ENCODE measurements at places on chromosomes 5 and 9.

GRCh38 chr9:27125030-27125429 is 16.0 kb downstream of the TEK start:
- no peak for ATAC-seq

DNA sequence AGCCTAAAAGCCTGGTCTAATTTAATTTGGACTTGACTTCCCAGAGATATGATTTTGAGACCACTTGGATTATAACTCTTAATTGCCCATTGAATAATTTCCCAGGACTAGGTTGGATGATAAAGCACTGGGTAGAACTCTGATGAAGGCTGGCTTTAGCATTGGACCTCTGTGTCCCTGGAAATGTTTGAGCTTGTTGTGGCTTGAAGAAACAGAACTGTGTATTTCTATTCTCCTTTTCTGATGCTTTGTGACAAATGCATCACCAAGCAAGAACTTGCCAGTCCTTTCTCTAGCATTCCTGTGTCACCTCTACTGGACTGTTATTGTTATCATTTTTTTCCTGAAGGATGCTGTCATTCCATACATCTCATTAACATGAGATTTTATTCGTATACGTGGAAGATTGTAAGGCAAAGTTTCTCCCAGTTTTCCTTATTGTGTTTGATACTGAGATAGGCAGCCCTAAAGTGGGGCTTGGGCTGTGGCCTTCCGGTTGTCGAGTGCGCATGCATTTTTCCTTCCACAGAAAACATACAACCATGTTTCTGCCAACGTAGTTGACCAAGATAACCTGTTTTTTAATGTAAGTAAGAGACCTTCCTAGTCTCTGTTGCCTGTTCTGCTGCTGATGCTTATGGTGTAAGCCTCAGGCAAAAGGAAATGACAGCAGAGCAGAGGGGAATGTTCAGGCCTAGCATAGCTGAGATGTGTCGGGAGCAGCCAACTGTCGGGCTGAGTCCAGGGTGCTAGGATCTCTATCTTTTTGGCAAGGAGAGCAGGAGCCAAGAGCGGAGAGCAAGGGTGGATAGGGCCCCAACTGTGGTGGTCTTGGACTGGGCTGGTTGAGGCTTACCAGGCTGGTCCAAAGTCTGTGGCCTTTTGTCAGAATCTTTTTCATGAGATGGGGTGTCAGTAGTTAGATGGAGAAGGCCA is 2.3 kb downstream of the NTRK2 start:
- no peak for ATAC-seq

GRCh38 chr9:88745276-88746001 is 210.5 kb downstream of the NXNL2 start:
- ATAC-seq: no peak

DNA sequence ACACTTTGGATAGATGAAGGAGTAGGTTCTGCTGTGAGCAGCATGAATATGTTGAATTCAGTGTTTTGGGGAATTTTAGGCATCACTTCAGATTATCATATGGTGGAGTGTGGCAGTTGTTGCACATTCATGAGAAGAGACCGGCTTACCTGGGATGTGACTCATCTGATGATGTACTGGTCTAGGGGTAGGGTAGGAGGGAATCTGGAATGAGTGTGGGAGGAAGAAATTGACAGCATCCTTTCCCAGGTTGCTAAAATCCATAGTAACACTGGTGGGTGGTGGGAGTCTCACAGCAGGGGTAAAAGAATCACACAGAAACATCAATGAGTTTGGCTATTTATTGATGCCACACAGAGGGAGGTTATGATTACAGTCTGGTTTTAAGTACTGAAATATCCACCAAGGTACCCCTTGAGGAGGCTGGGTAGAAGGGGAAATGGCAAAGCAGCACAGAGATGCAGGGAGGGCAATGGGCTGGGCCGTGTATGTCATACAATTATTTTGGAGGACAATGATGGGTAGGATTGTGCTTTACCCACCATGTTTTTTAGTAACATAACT is 82.5 kb downstream of the TARS1 start:
- no peak for ATAC-seq

DNA sequence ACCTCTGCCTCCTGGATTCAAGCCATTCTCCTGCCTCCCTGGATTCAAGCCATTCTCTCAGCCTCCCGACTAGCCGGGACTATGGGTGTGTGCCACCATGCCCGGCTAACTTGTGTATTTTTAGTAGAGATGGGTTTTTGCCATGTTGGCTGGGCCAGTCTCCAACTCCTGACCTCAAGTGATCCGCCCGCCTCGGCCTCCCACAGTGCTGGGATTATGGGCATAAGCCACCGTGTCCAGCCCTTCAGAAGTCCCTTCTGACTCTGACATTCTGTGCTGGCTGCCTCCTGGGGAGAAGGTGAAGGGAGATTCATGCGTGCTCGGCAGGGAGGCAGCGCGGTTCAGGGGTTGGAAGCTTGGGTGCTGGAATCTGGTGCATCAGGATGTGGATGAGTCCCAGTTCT is 28.8 kb downstream of the PRRX2 start:
- no peak for ATAC-seq
